Stomach (tissue), 19 donors: ENCODE measurements at places on chromosomes 13 and 19.

DNA sequence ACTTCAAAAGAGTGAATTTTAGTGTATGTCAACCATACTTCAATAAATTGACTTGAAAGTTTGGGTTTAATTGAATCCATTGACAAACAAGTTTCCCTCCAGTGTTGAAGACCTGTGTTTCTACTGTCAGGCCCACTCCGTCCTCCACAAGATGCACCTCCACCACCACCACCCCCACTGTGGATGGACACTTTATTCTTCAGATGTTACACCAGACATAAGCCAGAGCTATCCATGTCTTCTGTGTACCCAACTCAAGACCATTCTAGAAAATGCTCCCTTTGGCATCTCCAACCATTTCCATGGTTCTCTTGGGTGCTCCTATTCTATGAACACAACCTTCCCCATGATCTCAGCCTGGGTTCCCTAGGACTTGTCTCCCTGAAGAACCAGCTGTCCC, 207.0 kb downstream of the COL4A1 start:
- H3K36me3 ChIP-seq = no peaks in the 10 kb centered on the region
- no peak overlapping the region for H3K27ac ChIP-seq
- no peak for DNase-seq

- no peaks in the 10 kb centered on the region for H3K4me1 ChIP-seq
- H3K27ac ChIP-seq = no peak overlapping the region
- no peak overlapping the region for H3K4me3 ChIP-seq
Measured at GRCh38 chr19:55431183-55431582, 11.9 kb downstream of the SHISA7 start.

DNA sequence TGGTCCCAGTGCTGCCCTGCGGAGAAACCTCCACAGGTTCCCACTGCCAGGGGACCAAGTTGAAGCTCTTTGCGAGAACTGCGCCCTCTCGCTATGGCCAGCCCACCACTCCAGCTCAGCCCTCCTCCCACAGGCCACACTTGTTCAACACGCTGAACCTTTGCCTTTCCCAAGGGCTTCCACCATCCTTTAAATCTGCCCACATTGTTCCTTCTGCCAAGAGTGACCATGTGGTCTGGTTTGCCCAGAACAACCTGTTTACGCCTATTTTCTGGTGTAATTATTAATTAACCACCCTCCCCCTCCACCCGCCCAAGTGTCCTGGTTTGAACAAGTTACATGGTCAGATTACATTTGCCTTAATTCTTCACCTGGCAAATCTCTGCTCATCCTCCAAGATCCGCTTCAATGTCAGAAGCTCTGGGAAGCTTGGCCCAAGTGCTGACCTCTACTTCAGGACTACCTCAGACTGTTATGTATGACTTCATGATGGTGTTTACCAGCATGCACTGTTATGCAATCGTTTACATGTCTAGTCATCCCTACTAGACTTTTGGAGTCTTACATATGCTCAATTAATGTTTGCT, 12.0 kb upstream of the USP12 start:
- no peaks in the 10 kb centered on the region for H3K36me3 ChIP-seq
- H3K27ac ChIP-seq = no peak overlapping the region
- H3K27me3 ChIP-seq = no peaks in the 10 kb centered on the region
- peaks cover 7% of the 10 kb centered on the region for H3K4me1 ChIP-seq
- no peak for DNase-seq

DNA sequence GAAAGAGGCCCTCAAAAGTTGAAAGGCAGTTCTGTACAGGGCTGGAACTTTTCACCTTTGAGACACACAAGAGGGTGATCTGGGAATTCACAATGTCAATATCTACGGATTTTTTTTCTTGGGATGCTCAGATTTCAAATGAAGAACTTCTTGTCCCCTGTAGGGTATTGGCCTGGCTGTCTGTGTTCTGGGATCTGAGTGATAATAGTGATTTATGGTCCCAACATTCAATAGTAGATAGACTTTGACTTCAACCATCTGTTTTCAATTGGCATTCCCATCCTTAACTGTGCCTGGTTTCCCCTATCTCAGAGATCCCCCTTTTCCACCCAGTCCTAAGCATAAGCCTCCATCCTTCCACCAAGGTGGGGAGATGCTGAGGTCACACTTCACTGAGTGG, 274.1 kb downstream of the COG6 start:
- no peak overlapping the region for H3K27ac ChIP-seq
- H3K36me3 ChIP-seq = no peaks in the 10 kb centered on the region
- no peak overlapping the region for H3K4me3 ChIP-seq
- no peak for DNase-seq
- no peaks in the 10 kb centered on the region for H3K27me3 ChIP-seq

- no peak overlapping the region for H3K27ac ChIP-seq
- DNase-seq = no peak
- H3K4me3 ChIP-seq = no peak overlapping the region
Measured at GRCh38 chr13:43080199-43080598, 56.8 kb downstream of the DNAJC15 start.

- H3K4me3 ChIP-seq = no peak overlapping the region
- H3K36me3 ChIP-seq = peaks cover 70% of the 10 kb centered on the region
- peaks cover 46% of the 10 kb centered on the region for H3K4me1 ChIP-seq
- no peaks in the 10 kb centered on the region for H3K27me3 ChIP-seq
Measured at GRCh38 chr19:14410091-14411051, 8.8 kb downstream of the DDX39A start.

DNA sequence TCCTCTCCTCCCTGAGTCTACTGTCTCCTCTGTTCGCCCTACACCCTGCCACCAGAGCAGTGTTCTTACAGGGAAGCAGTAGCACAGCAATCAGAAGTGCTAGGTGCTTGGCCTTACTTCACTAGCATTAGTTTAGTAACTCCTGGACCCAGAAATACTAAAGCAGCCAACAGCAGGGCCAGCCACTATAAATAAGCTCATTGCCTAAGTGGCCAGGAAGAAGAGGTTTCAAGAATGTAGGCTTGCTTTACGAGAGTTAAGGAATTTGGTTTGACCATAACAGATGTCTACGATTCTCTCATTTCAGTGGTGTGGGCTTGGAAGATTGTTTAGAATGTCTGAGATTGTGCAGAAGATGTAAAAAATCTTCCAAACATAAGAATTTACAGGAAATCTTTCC, 103.3 kb downstream of the ZAR1L start:
- H3K4me1 ChIP-seq = no peaks in the 10 kb centered on the region
- H3K27ac ChIP-seq = no peak overlapping the region
- no peaks in the 10 kb centered on the region for H3K27me3 ChIP-seq
- H3K4me3 ChIP-seq = no peak overlapping the region
- peaks cover 61% of the 10 kb centered on the region for H3K36me3 ChIP-seq

- DNase-seq = no peak
- H3K36me3 ChIP-seq = no peaks in the 10 kb centered on the region
- no peak overlapping the region for H3K4me3 ChIP-seq
- no peak overlapping the region for H3K27ac ChIP-seq
- no peaks in the 10 kb centered on the region for H3K27me3 ChIP-seq
- H3K4me1 ChIP-seq = no peaks in the 10 kb centered on the region
Measured at GRCh38 chr13:109288151-109288709, 498.2 kb downstream of the IRS2 start.

GRCh38 chr13:44368062-44368591, 5.5 kb upstream of the SERP2 start:
- peaks cover 16% of the 10 kb centered on the region for H3K4me1 ChIP-seq
- H3K27ac ChIP-seq = no peak overlapping the region
- DNase-seq = no peak
- H3K4me3 ChIP-seq = no peak overlapping the region
- no peaks in the 10 kb centered on the region for H3K27me3 ChIP-seq

DNA sequence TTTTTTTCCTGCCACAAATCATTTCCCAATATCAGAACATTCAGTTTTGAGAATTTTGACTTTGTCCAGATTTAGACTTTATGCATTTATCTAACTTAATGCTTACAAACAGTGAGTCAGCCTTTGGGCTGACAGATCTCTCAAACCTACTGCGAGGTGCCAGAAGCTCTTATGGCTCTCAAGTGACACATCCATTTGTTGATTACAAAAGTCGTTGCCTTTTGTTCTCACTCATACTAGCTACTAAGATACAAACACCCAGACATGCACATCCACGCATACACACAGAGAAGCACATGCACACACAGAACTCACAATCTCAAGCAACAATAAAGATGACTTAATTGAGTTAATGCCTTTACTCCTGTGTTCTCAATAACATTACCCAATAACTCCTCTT, 1147.5 kb downstream of the DIAPH3 start:
- DNase-seq = no peak
- H3K36me3 ChIP-seq = no peaks in the 10 kb centered on the region
- no peaks in the 10 kb centered on the region for H3K4me1 ChIP-seq

- no peaks in the 10 kb centered on the region for H3K27me3 ChIP-seq
- H3K4me3 ChIP-seq = no peak overlapping the region
- H3K4me1 ChIP-seq = no peaks in the 10 kb centered on the region
- no peak for DNase-seq
- H3K27ac ChIP-seq = no peak overlapping the region
Measured at GRCh38 chr19:49200238-49200862, 42.8 kb downstream of the TRPM4 start.

- H3K27me3 ChIP-seq = no peaks in the 10 kb centered on the region
- H3K4me3 ChIP-seq = no peak overlapping the region
- peaks cover 25% of the 10 kb centered on the region for H3K4me1 ChIP-seq
- peaks cover 65% of the 10 kb centered on the region for H3K36me3 ChIP-seq
- DNase-seq = no peak
Measured at GRCh38 chr19:538641-539428, 5.0 kb upstream of the GZMM start.

- H3K4me1 ChIP-seq = no peaks in the 10 kb centered on the region
- H3K27me3 ChIP-seq = no peaks in the 10 kb centered on the region
- no peak for DNase-seq
- H3K4me3 ChIP-seq = no peak overlapping the region
Measured at GRCh38 chr13:29713839-29714238, 118.4 kb upstream of the SLC7A1 start.

- no peaks in the 10 kb centered on the region for H3K36me3 ChIP-seq
- DNase-seq = no peak
- H3K27me3 ChIP-seq = no peaks in the 10 kb centered on the region
- H3K4me1 ChIP-seq = no peaks in the 10 kb centered on the region
- H3K27ac ChIP-seq = no peak overlapping the region
- no peak overlapping the region for H3K4me3 ChIP-seq
Measured at GRCh38 chr13:62337109-62337880, 921.6 kb upstream of the PCDH20 start.

DNA sequence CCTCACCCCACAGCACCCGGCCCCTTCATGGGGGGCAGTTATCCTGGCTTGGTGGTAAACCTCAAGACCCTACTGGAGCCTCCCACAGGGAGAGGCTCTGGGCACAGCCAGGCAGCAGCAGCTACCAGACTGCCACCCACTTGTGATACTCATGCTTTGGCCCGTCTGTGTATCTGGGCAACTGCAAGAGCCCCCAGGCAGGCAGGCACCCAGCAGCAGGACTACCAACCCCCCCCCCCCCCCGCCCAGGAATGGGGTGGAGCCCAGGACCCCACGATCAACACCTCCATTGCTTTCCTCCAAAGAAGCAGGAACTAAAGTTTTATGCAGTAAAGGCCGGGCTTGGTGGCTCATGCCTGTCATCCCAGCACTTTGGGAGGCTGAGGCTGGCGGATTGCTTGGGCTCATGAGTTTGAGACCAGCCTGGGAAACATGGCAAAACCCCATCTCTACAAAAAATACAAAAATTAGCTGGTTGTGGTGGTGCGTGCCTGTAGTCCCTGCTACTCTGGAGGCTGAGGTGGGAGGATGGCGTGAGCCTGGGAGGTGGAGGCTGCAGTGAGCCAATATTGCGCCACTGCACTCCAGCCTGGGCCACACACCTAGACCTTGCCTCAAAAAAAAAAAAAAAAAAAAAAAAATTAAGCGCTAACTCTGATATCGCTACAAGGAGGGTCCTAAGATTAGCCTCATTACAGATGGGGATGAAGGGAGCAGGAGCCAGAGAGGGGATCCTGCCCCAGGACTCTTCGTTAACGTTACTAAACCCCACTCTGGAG, 1.1 kb upstream of the LYL1 start:
- no peak overlapping the region for H3K4me3 ChIP-seq
- peaks cover 26% of the 10 kb centered on the region for H3K36me3 ChIP-seq
- H3K4me1 ChIP-seq = peaks cover 57% of the 10 kb centered on the region
- no peaks in the 10 kb centered on the region for H3K27me3 ChIP-seq
- DNase-seq = no peak

DNA sequence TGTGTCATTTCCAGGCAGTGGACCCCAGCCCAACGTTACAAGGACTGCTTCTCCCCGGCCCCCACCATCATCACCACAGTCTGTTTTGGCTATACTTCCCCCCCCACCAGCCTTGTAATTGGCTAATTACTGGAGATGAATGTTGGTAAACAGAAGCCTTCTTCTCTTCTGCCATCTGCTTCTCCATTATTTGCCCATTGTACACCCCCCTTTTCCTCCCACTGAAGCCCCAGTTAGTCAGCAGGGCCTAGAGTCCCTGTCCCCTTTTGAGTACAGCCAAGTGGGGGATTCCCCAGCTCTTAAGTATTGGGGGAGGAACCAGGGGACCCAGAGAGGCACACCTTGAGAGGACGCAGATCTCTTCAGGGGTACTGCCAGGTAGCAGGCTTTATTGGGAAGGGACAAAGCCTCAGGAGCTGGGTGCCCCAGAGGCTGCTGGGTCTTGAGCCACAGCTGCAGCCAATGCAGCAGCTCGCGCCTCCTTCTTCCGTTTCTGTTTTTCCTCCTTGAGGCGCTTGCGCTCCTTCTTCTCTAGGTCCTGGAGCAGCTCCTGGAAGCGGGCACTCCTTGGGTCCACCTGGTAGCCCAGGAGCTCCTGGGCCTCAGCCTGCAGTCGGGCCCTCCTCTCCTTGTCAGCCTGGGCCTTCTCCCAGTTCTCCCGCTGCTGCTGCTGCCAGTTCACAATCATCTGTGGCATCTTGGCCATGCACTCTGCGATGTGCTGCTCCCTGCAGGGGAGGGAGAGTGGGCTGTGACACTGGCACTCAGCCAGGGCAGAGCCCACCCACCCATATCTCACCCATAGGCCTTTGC, 3.0 kb downstream of the GADD45GIP1 start:
- no peak for DNase-seq
- H3K4me3 ChIP-seq = no peak overlapping the region
- H3K4me1 ChIP-seq = peaks cover 54% of the 10 kb centered on the region
- peak overlapping the region; percentile 56 for H3K27ac ChIP-seq
- peaks cover 63% of the 10 kb centered on the region for H3K36me3 ChIP-seq

DNA sequence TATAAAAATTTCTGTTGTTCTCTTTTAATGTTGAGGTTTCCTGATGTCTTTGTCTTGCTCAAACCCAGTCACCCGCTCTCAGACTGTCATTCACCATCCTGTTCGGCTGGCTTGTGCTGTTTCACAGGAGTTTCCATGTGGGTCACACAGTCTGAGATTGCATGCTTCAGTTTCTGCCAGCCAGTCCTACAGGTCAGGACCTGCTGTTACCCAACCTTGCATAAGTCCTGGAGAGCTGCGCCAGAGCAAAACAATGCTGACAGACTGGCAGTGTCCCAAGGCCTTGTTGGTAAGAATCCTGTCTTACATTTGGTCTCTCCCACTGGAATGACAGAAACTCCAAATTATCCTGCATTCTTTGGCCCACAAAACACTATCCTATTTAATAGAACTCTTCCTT, 340.0 kb upstream of the SLITRK5 start:
- no peaks in the 10 kb centered on the region for H3K36me3 ChIP-seq
- peak; percentile 13 for DNase-seq
- H3K27me3 ChIP-seq = no peaks in the 10 kb centered on the region
- H3K4me3 ChIP-seq = no peak overlapping the region
- no peak overlapping the region for H3K27ac ChIP-seq
